ENCODE measurements at places on chromosomes 12 and 14.

DNA sequence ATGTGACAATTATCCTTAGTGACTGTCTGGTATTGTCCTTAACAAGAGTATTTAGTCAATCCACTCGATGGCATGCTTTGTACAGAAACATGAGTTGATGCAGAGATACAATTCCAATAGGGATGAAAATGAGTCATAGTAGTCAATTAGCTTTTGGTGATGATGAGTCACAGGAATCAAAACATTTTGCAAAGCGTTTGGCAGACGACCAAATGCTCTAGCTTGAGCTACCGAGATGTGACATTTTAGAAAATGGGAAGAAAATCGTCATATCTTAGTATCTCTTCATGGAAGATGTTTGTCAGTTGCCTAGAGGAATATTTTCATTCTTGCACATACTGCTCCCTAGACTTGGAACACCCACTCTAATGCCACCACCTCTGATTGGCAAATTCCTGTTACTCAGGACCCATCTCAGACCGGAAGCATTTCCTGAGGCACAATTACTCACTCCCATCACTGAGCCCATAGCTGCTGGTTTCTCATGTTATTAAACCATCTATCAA is 95.0 kb downstream of the LMNTD1 start:
- DNase-seq = no peak

DNA sequence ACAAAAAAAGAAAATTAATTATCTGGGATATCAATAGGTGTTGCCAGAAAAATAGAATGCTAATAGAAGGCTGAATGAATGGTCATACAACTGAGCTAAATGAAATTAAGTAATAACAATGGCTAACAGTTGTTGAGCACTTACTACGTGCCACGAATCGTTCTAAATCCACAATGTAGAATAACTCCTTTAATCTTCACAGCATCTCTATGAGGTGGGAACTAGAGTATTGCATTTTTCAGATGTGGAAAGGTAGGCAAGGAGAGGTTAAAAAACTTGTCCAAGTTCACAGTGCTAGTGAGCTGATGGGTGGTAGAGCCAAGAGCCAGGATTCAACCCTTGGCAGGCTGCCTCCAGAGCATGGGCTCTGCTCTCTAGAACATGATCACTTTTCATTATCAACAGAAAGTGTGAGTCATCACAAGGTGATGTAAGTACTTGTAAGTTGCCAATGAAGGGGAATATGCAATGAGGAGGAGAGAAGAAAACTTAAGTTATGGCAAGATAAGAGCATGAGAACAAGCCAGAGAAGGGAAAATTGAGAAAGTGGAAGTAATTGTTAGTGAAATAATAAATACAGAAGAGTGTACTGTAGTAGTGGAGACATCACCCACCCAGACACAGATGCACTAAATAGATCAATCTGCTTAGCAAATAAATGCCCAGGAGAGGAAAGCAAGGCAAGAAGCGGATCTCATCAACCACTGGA is 122.1 kb downstream of the PRKD1 start:
- DNase-seq = no peak

DNA sequence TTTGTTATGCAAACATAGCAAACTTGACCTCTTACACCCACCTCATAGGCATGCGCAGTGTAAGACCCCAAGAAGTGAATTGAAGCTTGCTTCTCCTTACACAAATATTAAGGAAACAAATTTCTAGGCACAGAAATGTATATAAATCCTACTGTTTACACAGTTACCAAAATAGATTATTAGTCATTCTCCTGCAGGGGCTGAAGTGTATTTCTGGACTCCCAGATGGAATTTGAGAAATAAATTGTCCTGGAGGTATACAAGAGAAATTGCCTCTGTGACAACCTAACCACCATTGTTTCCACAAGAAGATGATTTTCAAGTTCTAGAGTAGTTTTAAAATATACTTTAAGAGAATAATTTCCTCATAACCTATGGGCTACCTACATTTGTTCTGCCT is 656.0 kb upstream of the MDGA2 start:
- no peak for DNase-seq

- DNase-seq = no peak
These were observed 35.7 kb downstream of the PAWR start for GRCh38 chr12:79655036-79655435.

DNA sequence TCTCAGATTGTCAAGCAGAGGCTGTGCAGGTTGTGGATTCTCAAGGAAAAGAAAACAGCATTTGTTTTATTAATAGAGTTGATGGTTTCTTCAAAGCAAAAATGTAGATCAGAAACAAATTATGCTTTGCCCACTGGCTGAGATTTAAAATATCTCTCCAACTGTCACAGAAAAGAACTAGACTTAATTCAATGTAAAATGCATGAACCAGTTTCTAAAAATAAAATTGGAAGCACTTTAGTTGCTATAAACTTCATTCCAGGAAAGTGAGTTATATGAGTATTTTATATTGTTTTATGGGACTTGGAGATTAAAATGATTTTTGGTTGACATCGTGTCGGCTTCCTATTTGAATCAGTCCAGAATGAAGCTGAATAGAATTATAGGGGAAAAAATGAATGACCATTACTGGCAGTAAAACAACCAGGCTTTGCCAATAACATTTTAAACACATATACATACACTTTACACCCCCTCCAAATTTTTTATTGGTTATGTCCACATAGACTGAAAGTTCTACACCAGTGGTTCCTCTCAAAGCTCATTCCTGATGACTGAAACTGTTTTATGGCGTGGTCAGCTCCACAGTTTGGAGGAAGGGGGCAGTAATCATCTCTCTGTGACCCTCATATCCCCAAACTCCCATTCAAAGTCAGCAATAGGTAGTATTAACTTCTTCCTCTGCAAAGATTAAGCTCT is 55.5 kb upstream of the DAAM1 start:
- DNase-seq = no peak
